Cardiac muscle cell (in vitro differentiated cells and primary cell): ENCODE measurements at places on chromosomes 11 and 22.

DNA sequence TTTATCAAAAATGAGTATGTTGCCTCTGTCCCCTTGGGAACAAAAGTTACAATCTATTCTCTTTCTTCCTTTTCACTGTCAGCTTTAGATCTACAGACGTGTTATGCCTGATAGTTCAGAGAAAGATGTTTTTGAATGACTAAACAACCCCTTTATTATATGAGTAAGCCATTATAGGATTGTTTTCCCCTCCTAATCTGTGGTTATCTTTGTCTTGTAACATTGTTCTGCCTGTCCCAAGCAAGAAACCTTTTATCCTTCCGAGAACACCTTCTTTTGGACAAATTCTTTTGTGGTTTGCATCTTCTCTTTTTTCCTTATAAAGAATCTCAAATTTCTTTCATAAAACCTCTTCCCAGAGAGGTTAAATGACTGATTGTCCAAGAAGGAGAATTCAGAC, 208.4 kb downstream of the DDX10 start:
- H3K27me3 ChIP-seq, result no peaks in the 10 kb centered on the region
- peak; percentile 55 for DNase-seq
- no peaks in the 10 kb centered on the region for H3K36me3 ChIP-seq
- H3K27ac ChIP-seq, result no peak overlapping the region
- H3K4me3 ChIP-seq, result no peak overlapping the region

GRCh38 chr22:27210111-27210730, 552.8 kb downstream of the MIAT start:
- H3K4me3 ChIP-seq, result no peak overlapping the region
- no peaks in the 10 kb centered on the region for H3K36me3 ChIP-seq
- DNase-seq, result no peak
- no peak overlapping the region for H3K27ac ChIP-seq
- H3K27me3 ChIP-seq, result no peaks in the 10 kb centered on the region

DNA sequence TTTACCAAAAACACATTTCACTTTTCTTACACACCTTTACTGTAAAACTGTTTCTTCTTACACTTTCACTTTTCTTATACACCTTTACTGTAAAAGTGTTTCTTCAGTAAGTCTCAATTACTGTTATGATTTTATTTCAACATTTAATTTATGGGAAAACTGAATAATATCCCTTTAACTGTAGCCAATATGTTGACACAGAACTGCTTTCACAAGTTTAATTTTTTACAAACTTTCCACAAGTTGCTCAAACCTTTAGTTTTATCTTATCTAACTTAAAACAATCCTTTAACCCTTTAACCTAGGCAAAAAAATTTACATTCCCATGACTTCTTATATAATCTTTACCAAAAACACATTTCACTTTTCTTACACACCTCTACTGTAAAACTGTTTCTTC, 63.3 kb upstream of the OR5AN1 start:
- H3K4me1 ChIP-seq, result no peaks in the 10 kb centered on the region
- H3K4me3 ChIP-seq, result no peak overlapping the region
- H3K27ac ChIP-seq, result no peak overlapping the region
- no peaks in the 10 kb centered on the region for H3K27me3 ChIP-seq
- no peak for DNase-seq

DNA sequence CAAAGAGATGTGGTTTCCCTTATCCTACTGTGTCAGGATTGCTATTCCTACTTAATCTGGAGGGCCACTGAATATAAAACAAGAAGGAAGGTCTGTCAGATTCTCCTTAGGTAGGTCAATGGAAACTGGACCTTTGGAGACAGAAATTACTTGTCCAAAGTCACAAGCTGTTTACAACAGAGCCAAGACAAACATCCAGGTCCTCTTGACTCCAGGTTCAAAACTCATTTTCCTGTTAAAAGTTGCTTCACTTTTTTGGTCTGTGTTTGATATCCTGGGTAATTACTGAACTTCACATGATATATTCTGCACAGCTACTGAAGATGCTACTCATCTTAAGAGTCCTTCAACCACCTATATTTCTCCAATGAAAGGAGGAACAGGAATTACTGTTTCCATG, 81.2 kb upstream of the ARHGAP32 start:
- DNase-seq, result no peak
- H3K27ac ChIP-seq, result no peak overlapping the region
- H3K27me3 ChIP-seq, result peaks cover 2% of the 10 kb centered on the region
- no peaks in the 10 kb centered on the region for H3K36me3 ChIP-seq
- no peak overlapping the region for H3K4me3 ChIP-seq

DNA sequence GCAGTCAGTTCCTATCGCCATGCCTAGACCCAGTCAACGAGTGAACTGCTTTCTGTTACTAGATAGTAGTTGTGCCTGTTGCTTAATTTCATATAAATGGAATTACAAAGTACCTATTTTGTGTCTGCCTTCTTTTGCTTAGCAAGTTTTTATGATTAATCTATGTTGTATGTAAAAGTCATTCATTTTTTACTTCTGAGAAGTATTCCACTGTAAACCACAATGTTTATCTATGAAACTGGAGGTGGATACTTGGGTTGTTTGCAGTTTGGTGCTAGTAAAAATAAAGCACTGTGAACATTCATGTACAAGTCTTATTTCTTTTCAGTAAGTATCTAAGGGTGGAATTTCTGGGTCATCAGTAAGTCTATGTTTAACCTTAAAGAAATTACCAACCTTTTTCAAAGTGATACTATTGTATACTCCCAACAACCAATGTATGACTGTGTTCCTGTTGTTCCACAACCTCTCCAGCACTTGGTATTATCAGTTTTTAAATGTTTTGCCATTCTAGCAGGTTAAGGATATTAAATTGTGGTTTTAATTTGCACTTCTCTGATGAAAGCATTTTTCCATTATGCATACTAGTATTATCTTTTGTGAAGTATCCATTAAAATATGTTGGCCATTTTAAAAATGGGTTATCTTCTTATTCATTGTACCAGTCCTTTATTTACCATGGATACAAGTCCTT, 68.2 kb downstream of the DNAJC24 start:
- no peaks in the 10 kb centered on the region for H3K4me1 ChIP-seq
- DNase-seq, result no peak
- no peak overlapping the region for H3K4me3 ChIP-seq
- no peak overlapping the region for H3K27ac ChIP-seq

GRCh38 chr11:35045236-35045820, 93.6 kb upstream of the CD44 start:
- peaks cover 25% of the 10 kb centered on the region for H3K4me1 ChIP-seq
- H3K4me3 ChIP-seq, result no peak overlapping the region
- no peak overlapping the region for H3K27ac ChIP-seq
- no peak for DNase-seq
- no peaks in the 10 kb centered on the region for H3K27me3 ChIP-seq
